Kidney epithelial cell (primary cell): ENCODE measurements at places on chromosomes 7 and 10.

GRCh38 chr10:98316661-98317060 lies 48.7 kb upstream of the LOXL4 start:
- no peak for DNase-seq

GRCh38 chr7:2165610-2166594 lies 66.8 kb downstream of the MAD1L1 start:
- DNase-seq, result no peak

- DNase-seq, result no peak
Observed at GRCh38 chr7:90187507-90188050, 24.0 kb upstream of the STEAP2 start.

GRCh38 chr10:37754538-37755323 lies 102.7 kb downstream of the ZNF248 start:
- DNase-seq, result no peak

DNA sequence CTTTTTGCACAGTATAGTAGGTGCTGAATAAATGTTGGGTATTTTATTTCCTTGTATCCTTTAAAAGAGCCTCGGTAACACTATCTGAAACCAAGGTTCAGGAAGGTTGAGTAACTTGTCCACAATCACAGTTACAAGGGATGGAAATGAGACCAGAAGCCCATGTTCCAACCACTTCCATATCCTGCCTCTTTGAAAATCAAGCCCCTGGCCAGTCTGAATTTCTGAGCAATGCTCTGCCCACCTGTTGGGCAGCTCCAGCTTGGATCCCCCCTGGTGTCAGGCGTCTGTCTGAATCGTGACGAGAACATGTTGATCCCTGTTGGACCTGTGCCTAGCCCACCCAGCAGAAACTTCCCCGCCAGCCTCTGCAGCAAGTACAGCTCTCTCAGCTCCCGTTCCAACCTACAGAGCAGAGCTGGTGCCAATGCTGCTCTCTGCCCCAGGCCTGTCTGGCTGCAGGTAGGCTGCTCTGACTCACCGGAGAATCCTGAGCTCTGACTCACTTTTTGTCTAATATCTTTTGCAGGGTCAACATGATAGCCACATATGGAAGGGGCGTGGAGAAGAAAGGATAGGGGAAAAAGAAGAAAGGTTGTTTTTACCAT lies 595.5 kb downstream of the INHBA start:
- peak; percentile 89 for DNase-seq

- DNase-seq, result no peak
Observed at GRCh38 chr10:60208676-60209269, 180.9 kb downstream of the ANK3 start.

DNA sequence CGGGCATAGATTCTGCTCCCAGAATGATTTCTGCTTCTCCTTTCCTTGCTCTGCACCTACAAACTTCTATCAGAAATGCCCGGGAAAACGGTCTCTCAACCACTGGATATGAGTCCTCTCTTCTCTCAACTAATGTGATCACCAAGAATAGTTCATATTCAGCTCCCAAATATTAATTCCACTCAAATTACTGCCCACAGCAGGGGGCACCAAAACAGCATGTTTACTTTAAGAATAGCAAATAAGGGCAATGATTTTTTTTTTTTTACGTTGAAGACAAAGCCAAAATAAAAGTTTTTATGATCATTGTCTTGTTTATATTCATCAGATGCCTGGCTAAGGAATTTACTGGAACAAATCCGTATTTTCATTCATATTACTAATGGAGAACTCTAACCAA lies 94.9 kb upstream of the PRSS1 start:
- no peak for DNase-seq

GRCh38 chr10:28971764-28972163 lies 294.4 kb downstream of the BAMBI start:
- DNase-seq, result no peak

DNA sequence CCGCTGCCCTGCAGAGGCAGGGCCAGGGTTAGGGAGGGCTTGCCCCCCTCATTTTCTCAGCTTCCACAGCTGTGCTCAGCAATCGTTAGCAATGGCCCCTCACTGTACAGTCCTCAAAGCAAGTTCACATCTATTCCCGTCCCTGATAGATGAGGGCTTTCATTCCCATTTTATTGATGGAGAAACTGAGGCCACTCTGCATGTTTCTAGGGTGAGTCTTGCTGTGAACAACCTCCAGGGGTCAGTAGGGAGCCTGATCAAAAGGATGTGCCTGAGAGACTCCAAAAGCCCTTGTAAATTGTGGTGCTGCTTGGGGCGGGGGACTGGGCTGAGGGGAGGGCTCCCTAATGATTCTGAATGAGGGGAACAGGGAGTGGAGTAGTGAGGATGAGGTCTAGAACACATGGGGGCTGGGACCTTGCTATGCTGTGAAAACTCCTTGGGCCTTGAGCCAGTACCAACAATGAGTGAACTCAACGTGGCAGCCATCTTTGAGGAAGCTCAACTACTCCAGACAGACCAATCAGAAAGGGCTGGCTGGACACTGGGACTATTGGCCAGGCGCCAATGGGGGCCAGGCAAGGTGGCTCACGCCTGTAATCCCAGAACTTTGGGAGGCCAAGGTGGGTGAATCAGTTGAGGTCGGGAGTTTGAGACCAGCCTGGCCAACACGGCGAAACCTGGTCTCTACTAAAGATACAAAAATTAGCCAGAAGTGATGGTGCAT lies 6.7 kb upstream of the GRIFIN start:
- no peak for DNase-seq

DNA sequence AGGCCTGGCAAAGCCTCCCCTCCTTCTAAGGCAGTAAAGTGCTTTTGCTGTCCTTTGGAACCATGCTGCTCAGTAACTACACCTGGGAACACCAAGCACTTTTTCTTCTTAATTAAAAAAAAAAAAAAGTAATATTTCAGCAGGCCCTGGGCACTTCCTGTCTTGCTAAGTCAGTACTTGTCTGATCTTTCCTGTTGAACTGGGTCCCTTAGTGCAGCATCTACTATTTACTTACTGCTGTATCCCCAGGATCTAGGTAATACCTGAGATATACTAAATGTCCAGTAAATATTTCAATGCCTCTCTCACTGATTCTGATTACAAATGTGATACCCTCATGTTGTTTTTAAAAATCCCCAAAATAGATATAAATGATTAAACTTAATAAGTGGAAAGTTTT lies 77.4 kb downstream of the PPP1R3C start:
- no peak for DNase-seq

DNA sequence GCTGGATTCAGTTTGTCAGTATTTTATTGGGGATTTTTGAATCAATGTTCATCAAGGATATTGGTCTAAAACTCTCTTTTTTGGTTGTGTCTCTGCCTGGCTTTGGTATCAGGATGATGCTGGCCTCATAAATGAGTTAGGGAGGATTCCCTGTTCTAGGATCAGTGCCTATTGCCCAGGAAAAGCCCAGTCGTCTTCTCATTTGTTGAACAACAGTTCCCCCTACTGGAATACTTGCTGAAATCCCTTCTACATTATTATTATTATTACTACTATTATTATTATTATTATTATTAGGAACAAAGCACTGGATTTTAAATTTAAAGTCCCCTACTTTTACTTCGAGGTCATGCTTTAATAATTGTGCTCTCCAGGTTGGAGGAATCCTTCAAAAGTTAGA lies 528.9 kb downstream of the MAGI2 start:
- no peak for DNase-seq

DNA sequence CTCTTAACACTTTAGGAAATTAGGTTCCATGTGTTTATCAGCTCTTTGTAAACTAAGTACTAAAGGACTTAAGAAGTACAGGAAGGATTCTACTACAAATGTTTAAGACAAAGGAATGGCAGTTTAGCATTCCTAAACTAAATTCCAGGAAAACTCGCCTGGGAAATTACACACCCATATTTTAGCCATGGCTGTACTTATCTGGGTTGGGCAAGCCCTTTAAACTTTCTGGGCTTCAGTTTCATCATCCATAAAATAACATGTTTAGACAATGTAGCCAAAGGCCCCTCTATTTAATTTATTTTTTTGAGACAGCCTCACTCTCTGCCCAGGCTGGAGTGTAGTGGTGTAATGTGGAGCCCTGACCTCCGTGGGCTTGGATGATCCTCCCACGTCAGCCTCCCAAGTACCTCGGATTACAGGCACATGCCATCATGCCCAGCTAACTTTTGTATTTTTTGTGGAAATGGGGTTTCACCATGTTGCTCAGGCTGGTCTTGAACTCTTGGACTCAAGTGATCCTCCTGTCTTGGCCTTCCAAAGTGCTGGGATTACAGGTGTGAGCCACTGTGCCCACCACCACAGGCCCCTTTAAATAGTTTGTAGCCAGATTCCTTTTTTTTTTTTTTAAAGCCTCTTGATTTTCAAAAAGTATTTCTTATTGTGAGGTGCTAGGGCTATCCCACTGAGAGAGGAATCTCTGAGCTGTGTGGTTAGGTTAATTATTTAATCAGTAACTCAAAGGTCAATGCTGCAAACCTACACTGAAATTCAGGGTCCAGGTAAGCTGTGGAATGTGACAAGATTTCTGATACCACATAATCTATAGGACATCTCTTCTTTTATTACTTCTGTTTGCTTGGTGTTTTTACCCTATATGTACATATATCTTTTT lies 32.1 kb downstream of the TMEM60 start:
- no peak for DNase-seq

GRCh38 chr10:25797888-25798429 lies 136.1 kb upstream of the MYO3A start:
- no peak for DNase-seq

- DNase-seq, result no peak
Observed at GRCh38 chr10:117622471-117623184, 80.1 kb downstream of the EMX2 start.

GRCh38 chr7:45325378-45325777 lies 167.8 kb downstream of the RAMP3 start:
- no peak for DNase-seq

GRCh38 chr10:131177431-131178327 lies 133.8 kb downstream of the TCERG1L start:
- no peak for DNase-seq

DNA sequence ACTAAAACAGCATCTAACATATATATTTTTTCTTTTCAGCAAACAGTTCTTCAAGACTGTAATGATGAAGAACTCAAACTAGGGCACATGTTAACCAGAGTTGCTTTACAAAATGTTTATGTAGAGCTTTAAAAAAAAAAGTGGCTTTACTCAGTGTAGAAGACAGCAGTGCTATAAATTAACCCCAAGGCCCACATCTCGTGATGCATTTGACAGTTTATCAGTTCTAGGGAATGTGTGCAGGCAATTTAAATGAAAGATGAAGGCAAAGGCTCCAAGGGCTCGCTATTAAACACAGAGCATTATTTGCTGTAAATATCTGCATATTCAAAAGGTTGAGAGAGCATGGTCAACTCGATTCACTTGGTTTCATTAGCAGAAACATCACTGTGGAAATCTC lies 558.1 kb downstream of the MAGI2 start:
- DNase-seq, result no peak

GRCh38 chr10:55272886-55273285 lies 471.9 kb upstream of the PCDH15 start:
- DNase-seq, result no peak

DNA sequence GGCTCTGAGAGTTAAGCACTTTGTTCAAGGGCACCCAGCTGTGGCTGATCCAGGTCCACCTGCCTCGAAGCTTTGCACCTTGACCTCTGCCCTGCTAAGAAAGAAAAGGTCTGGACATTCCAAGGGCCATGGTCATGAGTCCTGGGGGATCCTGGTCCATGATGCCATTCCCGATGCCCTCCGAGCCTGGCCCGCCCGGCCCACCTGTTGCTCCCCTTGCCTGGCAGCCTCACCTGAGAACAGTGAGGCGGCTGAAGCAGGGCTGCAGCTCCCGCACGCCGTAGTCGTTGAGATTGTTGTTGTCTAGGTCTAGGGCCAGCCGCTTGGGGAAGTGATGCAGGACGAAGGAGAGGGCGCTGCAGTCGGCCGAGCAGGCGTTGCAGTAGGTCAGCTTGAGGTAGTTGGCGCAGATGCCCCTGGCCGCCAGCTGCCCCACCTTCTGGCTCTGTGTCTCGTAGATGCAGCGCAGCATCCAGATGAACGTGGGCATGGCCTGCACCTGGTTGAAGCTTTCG lies 27.5 kb downstream of the NOD1 start:
- DNase-seq, result no peak

DNA sequence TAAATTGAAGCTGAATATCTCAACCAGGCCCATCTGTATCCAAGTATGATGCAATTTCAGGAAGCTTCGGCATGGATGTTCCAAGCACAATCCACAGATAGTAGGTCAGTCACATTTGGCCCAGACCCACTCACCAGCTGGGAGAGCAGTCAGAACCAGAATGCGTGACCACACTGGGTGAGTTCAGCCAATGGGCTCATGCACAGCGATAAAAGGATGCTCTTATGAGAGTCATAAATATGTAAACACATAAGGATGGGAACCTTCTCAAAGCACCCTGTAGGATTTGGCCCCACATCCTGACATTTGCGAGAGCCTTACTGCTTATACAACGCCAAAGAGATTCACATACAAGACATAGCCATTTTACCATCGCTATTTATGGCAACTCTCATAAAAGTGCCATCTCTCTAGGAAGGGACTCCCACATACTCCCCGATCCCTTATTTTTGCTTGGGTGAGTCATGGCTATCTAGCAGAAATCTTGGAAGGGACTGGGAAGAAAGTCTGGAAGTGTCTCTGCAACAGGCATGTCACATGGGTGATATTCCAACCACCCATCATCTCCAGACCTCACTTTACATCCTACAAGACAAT lies 3.0 kb downstream of the AFAP1L2 start:
- DNase-seq, result no peak

DNA sequence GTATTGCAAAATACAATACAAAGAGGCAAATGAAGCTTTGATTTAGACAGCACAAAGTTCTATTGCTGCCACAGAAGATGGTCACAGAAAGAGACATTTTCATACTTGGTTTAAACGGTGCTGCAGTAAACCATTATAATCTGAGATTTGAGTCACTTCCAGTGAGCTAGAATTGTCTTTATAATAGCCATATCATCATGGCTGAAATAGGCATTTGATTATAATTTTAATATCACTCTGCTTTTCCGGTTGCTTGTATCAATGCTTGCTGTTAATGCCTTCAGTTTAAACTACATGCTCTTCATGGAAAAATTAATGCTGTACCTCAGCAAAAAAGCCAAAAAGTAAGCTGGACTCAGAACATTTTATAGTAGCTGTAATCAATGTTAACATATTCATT lies 48.5 kb downstream of the CPEB3 start:
- DNase-seq, result no peak

DNA sequence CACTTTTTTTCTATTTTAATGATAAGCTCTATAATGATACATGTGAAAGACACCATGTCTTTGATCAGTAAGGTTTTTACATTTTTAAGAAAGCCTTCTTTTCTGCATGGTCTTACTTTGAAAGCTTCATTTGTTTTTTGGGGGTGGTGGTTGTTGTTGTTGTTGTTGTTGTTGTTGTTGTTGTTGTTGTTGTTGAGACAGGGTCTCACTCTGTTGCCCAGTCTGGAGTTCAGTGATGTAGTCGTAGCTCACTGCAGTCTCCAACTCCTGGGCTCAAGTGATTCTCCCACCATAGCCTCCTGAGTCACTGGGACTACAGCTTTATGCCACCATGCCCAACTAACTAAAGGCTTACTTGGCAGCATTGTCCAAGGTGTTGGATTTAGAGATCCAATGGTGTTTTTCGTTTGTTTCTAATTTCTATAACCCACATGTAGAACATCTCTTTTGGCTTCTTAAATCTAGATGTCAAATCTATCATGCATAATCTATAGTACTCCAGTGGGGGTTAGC lies 45.4 kb downstream of the TRIM24 start:
- DNase-seq, result no peak
